Gastroesophageal sphincter (tissue), 4 donors: ENCODE measurements at places on chromosomes 7 and 10. TPM values are rescaled to one million over a fixed set of nuclear protein-coding genes. Genes with fewer than 3 reads are reported as not detected.

The WDR86 gene
- 5.4 TPM for total RNA-seq

GRCh38 chr10:11636697-11637303, 25.4 kb upstream of the USP6NL start:
- ATAC-seq = no peak

DNA sequence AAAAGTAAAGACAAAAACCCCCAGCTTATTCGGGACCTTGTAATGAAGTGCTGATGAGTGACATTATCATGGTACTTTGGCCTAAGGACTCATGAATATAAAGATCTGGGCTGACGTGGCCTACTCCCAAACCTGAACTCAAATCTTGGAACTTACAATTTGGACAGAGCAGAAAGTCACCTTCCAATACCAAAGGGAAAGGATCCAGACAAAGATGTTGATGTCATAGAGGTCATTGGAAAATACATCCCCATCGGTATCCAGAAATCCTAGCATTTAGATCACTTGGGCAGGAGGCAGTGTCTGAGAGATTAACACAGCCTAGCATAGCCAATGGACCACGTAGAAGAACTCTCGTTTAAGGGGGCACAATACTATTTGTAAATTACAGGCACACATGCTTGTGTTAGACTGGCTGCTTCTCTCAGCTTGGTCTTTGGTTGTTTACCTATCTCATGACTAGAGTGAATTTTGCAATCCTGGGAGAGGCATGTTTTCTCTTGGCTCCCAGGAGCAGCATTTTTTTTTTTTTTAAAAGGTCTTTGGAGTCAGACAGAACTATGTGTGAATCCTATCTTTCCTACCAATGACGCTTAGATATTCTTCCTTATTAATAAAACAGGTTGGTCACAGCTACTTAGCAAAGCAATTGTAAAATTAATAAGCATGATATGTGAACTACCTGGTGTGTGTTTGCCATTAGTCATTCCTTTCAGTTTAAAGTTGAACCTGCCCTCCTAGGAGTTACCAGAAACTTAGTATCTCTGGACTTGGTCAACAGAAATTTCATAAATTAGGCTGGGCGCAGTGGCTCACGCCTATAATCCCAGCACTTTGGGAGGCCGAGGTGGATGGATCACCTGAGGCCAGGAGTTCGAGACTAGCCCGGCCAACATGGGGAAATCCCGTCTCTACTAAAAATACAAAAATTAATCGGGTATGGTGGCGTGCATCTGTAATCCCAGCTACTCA, 27.8 kb upstream of the MRPS33 start:
- ATAC-seq = no peak

DNA sequence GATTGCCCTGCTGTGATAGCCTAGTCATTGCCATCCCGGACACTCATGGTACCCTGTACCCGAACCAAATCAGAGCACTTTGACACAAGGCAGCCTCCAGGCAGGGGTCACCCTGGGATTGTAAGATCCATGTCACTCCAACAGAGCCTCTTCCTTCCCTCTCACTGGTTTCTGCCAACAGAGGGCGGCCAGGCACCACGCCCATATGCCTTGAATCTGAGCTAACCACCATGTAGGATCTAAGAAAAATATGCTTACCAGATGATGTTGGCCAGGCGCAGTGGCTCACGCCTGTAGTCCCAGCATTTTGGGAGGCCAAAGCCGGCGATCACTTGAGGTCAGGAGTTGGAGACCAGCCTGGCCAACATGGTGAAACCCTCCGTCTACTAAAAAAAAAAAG, 389.2 kb upstream of the KLF6 start:
- ATAC-seq = no peak

- ATAC-seq = no peak
Measured at GRCh38 chr10:59537501-59537900, 172.1 kb downstream of the SLC16A9 start.

- ATAC-seq = no peak
Measured at GRCh38 chr10:132434405-132435005, 37.5 kb downstream of the PWWP2B start.

The CXCL12 gene
- 65.7 TPM for total RNA-seq

GRCh38 chr7:11615174-11615573, 216.8 kb downstream of the THSD7A start:
- ATAC-seq = no peak

The PTPRZ1 gene
- total RNA-seq = 8.4 TPM

The TBXAS1 gene
- 8.4 TPM for total RNA-seq

- no peak for ATAC-seq
Measured at GRCh38 chr10:34206078-34206934, 608.8 kb downstream of the PARD3 start.

- no peak for ATAC-seq
Measured at GRCh38 chr7:135328053-135328452, 94.4 kb downstream of the STRA8 start.

The AMPH gene
- 2.3 TPM for total RNA-seq

The HMX3 gene
- not detected for total RNA-seq

The ANKRD61 gene
- not detected for total RNA-seq

DNA sequence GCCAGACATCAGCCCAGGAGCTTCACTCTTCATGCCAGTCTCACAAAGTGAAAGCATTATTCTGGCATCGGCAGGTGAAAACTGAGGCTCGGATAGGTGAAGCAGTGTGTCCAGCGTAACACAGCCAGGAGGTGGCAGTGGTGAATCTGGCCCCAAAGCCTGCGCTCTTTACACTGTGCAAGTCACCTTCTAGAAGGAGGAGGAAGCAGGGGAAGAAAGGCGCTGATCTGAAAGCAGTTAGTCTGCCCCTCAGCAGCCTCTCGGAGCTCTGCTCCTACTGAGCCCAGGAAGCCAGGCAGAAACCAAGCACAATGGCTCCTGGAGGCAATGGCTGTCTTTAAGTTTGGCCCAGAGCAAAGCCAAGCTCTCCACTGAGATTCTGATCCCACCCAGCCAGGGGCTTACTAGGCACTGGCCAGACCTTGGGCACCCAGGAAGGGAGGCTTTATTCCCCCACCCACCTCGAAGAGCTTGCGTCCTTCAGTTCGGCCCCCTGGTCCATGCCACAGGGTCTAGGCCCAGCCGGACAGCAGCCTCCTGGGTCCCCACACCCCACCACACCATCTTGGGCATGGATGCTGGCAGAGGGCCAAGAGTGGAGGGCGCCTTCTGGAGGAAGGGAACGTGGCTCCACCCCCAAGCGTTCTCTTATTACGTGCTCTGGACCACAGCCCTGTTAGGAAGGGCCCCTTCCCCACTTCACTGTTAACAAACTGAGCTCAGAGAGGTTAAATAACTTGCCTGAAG, 104.5 kb downstream of the GRID1 start:
- ATAC-seq = no peak

GRCh38 chr7:108596560-108596959, 26.9 kb downstream of the DNAJB9 start:
- no peak for ATAC-seq

DNA sequence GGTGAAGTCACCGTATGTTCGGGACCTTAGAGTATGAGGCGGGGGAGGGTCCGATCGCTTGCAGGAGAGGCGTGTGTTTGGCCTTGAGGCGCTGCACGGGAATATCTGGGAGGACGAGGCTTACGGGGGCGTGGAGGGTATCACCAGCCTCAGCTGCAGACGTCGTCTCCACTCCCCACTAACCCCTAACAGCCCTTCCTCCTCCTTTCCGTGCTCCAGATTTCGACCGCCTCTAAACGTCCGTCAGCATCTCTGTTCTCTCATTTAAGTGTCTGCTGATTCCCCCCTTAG, 23.5 kb upstream of the ZNF12 start:
- ATAC-seq = no peak

GRCh38 chr10:29559996-29560395, 74.8 kb downstream of the SVIL start:
- ATAC-seq = peak; percentile 70

DNA sequence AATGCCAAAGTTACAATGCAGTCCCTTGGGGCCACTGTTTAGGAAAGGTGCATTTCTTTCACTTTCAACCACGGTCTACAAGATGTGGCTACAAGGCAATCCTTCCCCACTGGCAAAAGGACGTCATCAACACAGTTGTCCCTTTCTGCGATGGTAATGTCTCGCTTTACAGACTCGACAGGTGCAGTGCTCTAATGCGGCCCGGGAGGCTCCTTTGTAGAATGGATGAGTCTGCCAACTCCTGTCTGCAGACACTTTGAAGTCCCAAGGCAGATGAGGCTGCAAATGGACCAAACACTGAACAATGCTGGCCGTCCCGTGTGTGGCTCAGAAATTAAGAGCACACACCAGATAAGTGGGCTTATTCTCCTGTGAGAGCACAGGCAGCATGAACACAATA, 133.7 kb downstream of the PIP4K2A start:
- no peak for ATAC-seq

DNA sequence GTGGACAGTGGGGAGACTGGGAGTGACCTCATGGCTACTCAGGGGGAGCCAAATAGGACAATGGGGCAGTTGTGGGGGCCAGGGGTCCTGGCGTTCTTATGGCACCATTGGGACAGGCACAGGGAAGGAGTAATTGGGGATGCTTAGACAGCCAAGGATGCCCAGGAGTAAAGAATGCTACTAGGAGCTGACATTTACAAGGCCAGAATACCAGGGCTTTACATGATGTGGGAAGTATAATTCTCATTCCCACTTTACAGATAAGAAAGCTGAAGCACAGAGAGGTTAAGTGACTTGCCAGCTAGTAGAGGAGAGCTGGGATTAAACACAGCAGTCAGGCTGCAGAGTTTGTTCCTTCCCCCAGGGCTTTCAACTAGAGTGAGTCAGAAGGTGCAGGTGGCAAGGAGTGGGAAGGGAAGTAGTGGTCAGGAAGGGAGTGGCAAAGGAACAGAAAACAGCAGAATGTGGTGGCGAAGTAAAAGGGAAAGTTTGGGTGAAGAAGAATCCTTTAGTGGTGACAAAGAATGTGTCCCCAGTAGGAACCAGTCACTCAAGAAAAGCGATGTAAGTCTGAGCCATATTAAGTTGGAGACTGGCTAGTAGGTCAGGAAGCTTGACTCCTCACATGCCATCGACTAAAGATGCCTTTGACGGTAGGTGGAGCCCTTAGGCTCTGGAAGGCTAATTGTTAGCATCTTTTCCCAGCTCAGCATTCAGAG, 32.8 kb downstream of the CPVL start:
- peak; percentile 34 for ATAC-seq

The FEZF1 gene
- not detected for total RNA-seq

DNA sequence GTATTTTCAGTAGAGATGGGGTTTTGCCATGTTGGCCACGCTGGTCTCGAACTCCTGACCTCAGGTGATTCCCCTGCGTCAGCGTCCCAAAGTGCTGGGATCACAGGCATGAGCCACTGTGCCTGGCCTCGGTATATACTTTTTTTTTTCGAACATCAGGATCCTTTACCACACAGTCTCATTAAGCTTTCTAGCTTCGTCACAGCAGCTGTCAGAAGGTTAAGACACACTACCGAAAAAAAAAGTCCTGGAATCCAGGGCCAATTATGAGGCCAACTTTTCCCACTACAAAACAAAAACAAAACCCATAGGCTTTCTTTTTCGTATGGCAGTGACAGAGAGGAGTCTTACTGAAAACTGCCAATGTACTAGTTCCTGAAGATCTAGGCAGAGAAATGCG, 30.7 kb downstream of the ZC3HC1 start:
- ATAC-seq = no peak

DNA sequence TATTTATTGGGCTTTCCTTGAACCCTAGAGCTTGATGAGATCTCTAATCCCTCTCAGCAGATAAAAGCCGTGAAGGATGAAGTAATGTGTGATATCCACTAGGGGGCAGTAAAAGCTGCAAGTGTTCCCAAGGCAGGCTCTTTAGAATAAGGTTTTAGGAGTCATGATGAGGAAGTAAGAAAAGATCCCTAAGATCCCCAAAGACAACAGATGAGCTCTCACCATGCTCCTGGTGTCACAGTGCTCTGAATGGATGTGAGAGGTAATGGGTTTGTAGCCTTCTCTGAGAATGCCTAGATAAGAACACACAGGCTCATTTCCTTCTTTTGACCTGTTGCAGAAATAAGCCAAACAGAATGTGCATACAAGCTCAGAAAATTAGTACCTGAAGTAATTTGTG, 70.4 kb upstream of the ITPRID1 start:
- ATAC-seq = no peak

DNA sequence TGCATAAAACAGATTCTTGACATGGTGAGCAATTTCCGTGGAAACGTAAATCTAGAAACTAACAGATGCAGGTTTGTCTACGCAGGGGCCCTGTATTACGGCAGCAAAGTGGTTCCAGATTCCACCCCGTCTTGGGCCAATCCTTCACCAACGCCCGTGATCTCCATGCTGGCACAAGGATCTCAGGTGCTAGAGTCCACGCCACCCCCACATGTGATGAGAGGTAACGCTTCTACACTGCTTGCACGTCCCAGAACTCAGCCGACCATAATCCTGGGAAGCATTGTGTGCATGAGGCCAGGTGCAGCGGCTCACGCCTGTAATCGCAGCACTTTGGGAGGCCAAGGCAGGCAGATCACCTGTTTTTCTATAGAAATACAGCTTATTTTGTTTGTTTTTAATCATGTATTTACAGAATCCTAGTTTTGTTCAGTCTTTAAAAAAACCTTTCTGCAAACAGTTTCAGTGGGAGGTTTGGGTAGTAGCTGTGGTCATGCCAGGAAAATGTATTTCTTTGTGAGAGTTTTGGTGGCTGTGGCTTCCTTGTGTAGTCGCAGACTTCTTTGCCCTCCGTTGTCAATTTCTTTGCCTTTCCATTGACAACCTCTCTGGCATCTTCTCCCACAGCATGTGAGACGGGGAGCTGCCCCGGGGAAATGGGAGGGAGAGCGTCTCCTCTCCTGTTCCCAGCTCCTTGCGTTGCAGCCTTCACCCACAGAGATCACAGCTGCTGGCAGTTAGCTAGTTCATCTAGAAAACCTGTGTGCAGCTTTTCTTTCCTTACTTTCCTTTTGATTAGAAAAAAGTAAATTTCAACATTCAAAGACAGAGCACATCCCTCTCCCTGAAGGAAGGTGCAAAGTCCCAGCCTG, 35.7 kb downstream of the ITIH2 start:
- ATAC-seq = no peak

DNA sequence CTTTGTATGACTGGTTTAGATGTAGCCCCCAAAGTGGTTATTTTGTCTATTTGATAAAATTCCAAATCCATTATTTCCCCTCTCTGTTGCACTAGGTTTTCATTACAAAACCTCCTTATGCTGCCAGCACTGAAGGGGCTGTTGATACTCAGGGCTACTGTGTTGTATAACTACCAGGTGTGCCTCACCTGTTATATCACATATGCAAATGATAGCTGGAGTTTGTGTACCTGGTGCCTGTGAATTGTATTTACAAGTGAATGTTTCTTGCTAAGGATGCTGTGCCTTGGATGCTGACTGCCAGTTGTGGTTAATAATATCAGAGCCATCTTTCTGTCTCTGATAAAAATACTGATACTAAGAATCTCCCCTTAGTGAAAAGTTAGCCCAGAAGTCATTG, 84.8 kb upstream of the CCDC6 start:
- no peak for ATAC-seq
